D721Med (cell line): ENCODE measurements at places on chromosomes 4 and X.

DNA sequence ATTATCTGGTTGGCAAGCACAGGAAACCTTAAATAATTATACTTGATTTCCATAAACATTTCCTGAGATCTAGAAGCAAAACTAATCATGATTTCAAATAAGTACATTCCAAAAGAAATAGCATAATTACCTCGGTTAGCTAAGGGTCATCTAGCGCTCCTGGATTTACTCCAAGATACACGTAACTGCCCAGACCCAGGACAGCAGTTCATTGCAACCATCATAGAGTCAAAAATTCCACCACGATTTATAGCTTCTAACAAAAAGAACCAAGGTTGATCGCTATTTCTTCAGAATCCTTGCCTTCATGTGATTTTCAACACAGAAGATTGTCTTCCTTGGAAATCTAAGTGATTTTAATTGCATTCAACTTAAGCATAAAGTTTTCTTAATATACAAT, 1235.5 kb upstream of the TENM3 start:
- DNase-seq: no peak

- no peak for DNase-seq
Measured at GRCh38 chr4:6341696-6342095, 72.0 kb downstream of the WFS1 start.

DNA sequence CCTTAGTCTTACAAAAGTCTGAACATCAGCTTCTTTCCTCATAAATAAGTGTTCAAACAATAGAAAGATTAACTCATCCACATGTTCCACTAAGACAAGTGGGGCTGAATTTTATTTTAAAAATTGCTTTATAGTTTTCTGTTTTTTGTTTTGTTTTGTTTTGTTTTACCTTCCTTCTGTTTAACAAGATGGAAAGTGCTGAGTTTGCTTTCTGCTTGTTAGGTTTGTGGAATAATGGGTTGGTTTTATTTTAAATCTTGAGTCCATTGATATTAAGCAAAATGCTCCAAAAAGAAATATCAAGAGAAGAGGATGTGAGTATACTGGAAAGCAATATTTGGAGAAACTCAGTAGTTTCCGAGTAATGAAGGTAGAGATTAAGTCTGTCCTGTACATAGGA, 458.7 kb downstream of the FAT4 start:
- no peak for DNase-seq

DNA sequence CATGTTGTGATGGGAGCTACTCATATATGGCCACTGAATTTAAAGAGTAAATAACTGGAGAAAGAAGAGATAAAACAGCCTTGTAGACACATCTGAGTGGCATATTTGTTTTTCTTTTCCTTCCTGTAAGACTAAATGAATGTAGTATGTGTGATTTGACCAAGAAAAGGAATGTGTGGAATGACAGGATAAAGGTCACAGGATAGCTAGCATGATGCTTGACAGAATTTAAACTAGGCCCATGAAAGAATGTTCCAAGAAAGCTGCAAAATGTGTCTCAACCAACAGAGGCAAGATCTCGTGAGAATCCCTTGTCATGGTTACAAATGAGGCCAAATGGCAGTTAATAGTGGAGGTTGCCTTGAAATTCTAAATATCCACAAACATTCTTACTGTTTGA, 137.0 kb downstream of the KCNIP4 start:
- DNase-seq: no peak

- no peak for DNase-seq
Measured at GRCh38 chr4:104211657-104212056, 283.0 kb downstream of the CXXC4 start.

DNA sequence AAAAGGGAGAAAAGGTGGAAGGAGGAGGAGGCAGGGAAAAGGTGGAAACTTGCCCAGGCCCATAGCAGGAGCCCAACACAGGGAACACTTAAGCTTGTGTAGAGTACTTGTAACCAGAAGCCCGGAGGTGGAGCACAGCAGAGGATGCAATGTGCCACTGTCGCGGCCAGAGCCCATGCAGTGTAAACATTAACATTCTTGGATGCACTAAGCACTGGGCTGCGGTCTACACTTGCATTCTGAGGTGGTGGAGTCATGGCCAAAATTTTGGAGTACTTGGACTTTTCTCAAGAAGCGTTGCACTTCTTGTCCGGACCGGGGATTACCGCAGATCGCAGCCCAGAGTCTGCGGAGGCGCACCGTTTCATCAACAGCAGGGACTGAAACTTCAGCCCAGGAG, 4.5 kb upstream of the RHOXF1 start:
- DNase-seq: no peak
